T-helper 2 cell treated with Interferon-gamma antibody and Interleukin-4, amounts not matched to agents 100 ng/mL and 5 ng/mL, for 36 hours (primary cell): ENCODE measurements at places on chromosomes 5 and 9. TPM values are rescaled to one million over a fixed set of nuclear protein-coding genes. Genes with fewer than 3 reads are reported as not detected.

Gene LRRC70
- 0.98 and 1.3 TPM in 2 replicates for total RNA-seq

Gene SPAAR
- not detected in 2 replicates for total RNA-seq

Gene SPATA6L
- total RNA-seq: 0.14 and 0.27 TPM in 2 replicates

Gene ANKRD20A1
- 2.3 and 2.4 TPM in 2 replicates for total RNA-seq

Gene C9orf153
- 0.25 and 0.82 TPM in 2 replicates for total RNA-seq

Gene YIPF5
- 39.6 and 41.5 TPM in 2 replicates for total RNA-seq
